HFFc6 (cell line): ENCODE measurements at places on chromosomes 2 and 18.

DNA sequence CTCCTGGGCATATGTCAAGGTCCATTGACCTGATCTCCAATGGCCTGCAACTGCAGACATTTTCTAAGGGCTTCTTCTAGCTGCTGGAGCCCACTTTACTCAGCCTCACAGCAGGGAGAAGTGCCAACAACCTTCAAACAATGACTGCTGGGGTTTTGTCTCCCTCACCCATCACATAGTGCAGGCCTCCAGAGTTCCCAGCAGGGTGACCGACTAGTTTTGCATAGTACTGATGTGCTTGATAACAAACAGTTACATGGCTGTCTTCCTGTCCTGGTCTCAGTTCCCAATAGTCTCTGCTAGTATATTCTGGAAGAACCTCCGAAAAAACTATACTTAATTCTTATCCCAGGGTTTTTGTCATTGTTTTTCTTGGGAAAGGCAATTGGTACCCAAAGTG lies 10.4 kb upstream of the NETO1 start:
- no peak for DNase-seq
- no peaks in the 10 kb centered on the region for H3K4me1 ChIP-seq
- no peak overlapping the region for H3K4me3 ChIP-seq
- H3K27me3 ChIP-seq = peaks cover 6% of the 10 kb centered on the region; the same call in 1 of the 2 replicates
- H3K27ac ChIP-seq = no peak overlapping the region
- no peaks in the 10 kb centered on the region for H3K36me3 ChIP-seq

DNA sequence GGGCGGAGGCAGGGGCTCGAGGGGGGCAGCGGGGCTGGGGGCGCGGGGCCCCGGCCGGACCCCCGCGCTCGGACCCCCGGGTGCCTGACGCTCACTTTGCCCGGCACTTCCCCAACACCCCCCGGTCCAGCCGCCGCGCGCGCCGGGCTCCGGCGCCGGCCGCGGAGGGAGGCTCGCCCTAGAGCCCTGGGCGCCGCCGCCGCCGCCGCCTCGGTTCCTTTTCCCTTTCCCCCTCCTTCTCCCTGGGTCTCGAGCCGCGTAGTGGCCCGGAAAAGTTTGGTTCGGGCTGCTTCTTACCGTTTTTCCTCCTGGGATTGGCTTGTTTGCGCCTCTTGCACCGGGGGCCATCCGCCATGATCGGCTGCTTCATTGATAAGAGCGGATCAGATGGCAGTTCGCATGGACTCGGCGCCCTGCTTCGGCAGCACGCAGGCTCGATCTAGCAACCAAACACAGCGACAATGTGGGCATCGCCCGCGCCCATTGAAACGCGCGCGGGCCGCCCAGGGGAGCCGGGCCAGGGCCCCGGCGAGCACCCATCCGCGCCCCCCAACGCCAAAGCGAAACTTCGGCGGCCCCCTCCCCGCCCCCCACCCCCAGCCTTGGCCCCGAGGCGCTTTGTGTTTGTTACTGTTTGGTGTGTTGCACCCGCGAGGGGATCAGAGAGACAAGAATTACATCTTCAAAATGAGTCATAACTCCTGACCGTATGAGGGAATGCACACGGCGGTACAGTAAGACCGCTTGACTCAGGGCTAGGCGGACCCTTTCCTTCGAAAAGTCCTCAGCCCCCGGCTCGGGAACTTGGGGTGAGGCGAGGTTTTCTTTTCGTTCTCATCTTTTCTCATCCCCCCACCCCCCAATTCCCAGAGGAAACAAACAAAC lies 2.7 kb downstream of the ZEB2 start:
- H3K4me3 ChIP-seq = no peak overlapping the region
- peaks cover 51% of the 10 kb centered on the region for H3K4me1 ChIP-seq
- H3K27ac ChIP-seq = no peak overlapping the region
- peak; percentile 92 for DNase-seq
- H3K36me3 ChIP-seq = peaks cover 13% of the 10 kb centered on the region

GRCh38 chr2:217149087-217149660 lies 289.3 kb upstream of the TNP1 start:
- H3K4me1 ChIP-seq = peaks cover 11% of the 10 kb centered on the region
- H3K36me3 ChIP-seq = no peaks in the 10 kb centered on the region
- H3K27me3 ChIP-seq = peaks cover 6% of the 10 kb centered on the region
- no peak for DNase-seq

DNA sequence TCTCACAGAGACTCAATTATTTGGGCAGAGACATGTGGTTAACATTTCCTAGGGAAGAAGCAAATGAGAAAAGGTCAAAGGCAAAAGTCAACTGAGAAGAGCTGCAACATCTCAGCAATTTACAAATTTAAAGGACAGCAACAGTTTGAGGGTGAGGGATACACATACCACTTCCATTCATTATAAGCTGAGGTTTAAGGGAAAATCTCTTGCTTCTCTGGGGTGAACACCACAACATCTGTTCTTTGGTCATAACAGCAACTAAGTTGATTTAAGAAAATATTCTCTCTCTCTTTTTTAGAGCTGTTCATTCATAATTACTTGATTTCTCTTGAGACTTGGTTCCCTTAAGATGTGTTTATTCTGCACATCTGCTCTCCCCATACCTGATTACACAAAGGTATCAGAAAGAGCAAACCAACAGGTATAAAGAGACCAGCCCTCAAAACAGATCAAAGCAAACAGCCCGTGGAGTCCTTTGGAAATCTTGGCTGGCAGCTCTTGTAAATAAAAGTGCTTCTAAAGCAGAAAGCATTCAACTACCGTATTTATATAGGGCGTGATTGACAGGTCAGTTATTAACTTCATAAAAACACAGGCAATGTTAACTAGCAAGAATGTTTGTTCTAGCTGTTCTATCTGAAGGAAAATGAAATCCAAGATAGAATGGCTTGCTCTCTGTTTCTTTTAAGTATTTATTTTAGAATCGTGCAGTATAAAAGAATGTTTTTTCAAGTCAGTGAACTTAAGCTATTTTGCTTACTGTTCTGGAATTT lies 132.8 kb downstream of the THADA start:
- peaks cover 22% of the 10 kb centered on the region for H3K36me3 ChIP-seq
- peaks cover 2% of the 10 kb centered on the region for H3K27me3 ChIP-seq
- no peak for DNase-seq

GRCh38 chr2:101872480-101872879 lies 119.3 kb upstream of the IL1R2 start:
- H3K4me1 ChIP-seq = no peaks in the 10 kb centered on the region; the same call in 1 of the 2 replicates
- H3K36me3 ChIP-seq = peaks cover 65% of the 10 kb centered on the region
- no peak overlapping the region for H3K4me3 ChIP-seq
- no peak for DNase-seq
- H3K27me3 ChIP-seq = peaks cover 4% of the 10 kb centered on the region

GRCh38 chr2:26011609-26011989 lies 22.3 kb upstream of the RAB10 start:
- peaks cover 38% of the 10 kb centered on the region for H3K4me1 ChIP-seq
- H3K36me3 ChIP-seq = peaks cover 4% of the 10 kb centered on the region; the same call in 1 of the 2 replicates
- H3K27me3 ChIP-seq = no peaks in the 10 kb centered on the region

DNA sequence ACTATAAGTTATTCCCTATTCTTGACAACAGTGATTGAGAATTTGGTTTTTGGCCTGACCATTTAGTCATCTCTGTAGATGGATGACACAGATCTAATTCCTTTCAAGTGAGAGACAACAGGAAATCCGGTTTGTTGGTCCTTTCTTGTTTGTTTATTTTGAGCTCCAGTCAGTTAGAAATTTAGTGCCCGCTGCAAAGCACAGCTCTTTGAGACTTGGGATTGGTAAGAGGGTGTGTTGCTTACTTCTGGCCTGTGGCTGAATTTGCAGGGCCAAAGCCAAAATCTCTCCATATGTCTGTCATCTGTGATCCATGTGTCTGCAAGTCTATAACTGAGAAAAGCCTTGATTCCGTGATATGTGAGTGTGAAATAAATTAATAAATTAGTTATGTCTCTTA lies 74.3 kb downstream of the BIN1 start:
- peak overlapping the region; percentile 30; the same call in 1 of the 2 replicates for H3K27ac ChIP-seq
- H3K36me3 ChIP-seq = no peaks in the 10 kb centered on the region
- H3K27me3 ChIP-seq = peaks cover 3% of the 10 kb centered on the region; the same call in 1 of the 2 replicates

DNA sequence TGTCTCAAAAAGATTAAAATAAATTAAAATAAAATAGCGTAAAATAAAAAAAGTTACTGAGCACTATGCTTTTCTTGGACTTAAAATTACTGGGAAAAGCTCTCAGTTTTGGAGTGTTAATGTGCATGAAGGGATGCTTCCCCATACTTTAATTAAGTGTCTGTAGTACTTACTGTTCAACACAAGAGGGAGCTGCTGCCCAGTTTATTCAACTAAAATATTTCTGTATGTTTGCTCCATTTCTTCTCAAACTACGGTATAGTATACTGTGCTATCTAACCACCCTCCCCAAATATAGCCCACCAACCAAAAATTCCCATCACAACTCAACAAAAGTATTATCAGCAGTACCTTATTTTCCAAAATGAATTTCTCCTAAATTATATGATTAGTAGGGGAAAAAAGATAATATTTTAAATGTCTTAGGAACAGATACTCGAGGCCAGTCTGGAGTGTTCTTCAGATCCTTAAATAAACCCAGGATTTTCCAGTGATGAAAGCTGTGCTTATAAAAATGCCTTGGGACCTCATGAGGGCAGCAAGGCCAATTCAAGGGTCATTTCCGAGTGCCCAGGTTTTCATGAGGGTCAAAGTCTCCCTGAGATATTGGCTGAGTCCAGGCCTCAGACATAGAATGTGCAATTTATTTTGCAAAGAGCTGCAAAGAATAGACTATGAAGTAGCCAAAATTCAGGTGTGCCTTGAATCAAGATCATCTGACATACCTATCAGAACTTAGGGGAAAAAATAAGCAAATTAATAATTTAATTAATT lies 64.1 kb downstream of the CHRNA1 start:
- H3K27ac ChIP-seq = no peak overlapping the region
- H3K27me3 ChIP-seq = peaks cover 7% of the 10 kb centered on the region; the same call in 1 of the 2 replicates
- no peak overlapping the region for H3K4me3 ChIP-seq
- H3K36me3 ChIP-seq = no peaks in the 10 kb centered on the region
- no peaks in the 10 kb centered on the region; the same call in none of the 2 replicates for H3K4me1 ChIP-seq

DNA sequence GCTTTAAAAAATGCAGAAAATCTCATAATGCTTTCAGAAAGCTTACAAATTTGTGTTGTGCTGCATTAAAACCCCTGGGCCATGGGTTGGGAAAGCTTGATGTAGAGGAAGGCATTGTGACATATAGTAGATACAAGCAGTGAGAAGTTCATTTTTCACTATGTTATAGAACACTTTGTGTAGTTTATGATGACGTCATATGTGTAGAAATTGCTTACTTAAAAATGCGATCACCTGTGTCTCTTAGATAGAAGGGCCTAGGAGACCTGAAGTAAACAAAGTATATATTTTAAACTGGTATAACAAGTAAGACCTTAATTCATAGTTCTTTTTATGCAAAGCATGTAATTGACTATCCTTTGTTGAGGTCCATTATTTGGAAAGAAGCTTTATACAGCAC lies 393.5 kb downstream of the ARHGAP15 start:
- peaks cover 48% of the 10 kb centered on the region for H3K4me1 ChIP-seq
- H3K27me3 ChIP-seq = no peaks in the 10 kb centered on the region
- no peak overlapping the region for H3K4me3 ChIP-seq
- DNase-seq = no peak
- H3K27ac ChIP-seq = no peak overlapping the region; the same call in 1 of the 2 replicates

DNA sequence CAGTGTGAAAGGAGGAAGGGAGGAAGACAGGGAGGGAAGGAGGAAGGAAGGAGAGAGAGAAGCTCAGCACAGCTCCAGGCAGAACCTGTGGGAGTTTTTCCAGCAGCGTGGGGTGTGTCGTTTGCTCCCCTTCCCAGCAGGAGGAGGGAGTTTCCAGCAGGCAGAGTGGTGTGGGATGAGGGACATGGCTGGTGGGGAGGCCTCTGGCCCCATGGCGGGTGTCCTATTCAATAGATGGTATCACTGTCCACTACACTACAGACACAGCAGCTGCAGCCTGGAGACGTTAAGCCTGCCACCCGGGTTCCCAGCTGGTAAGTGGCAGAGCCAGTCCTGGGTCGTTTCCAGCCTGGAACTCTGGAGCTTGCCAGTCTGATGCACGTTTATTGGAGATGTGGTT lies 44.7 kb downstream of the GLI2 start:
- peaks cover 23% of the 10 kb centered on the region for H3K4me1 ChIP-seq
- H3K36me3 ChIP-seq = no peaks in the 10 kb centered on the region
- peak overlapping the region; percentile 46 for H3K4me3 ChIP-seq
- no peak for DNase-seq
- H3K27ac ChIP-seq = peak overlapping the region; percentile 52

DNA sequence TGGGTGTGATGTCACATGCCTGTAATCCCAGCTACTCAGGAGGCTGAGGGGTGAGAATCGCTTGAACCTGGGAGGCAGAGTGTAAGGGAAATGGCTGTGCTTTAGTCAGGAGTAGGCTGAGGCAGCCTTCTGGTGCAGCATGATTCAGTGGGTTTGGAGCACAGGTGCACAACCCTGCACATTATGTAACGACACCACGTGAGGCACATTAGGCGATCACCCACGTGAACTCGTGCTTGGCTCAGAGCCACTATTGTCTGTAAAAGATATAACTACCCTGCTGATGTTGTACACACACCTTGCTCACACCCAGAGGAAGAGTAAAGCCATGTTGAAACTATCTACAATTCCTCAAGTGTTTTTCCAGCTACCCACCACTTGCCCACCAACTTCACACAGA lies 54.8 kb upstream of the ZC3H15 start:
- H3K27me3 ChIP-seq = no peaks in the 10 kb centered on the region; the same call in 1 of the 2 replicates
- DNase-seq = no peak
- no peaks in the 10 kb centered on the region for H3K36me3 ChIP-seq
- no peak overlapping the region for H3K4me3 ChIP-seq
- H3K4me1 ChIP-seq = no peaks in the 10 kb centered on the region

DNA sequence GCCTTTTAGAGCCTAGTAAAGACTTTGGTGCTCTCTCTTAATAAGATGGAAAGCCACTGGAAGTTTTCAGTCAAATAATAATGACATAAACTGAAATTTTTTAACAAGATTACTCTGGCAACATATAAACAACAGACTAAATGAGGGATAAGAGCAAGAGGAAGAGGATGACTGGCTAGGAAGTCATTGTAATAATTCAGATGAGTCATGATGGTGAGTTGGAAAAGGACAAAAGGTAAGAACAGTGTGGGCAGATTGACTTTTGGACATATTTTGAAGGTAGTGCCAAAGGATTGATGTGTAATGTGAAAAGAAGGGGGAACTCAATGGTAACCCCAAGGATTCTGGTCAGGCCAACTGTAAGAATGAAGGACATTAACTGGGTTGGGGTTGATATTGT lies 310.3 kb downstream of the NOL4 start:
- H3K4me3 ChIP-seq = no peak overlapping the region
- no peaks in the 10 kb centered on the region for H3K36me3 ChIP-seq
- no peaks in the 10 kb centered on the region for H3K27me3 ChIP-seq
- no peaks in the 10 kb centered on the region for H3K4me1 ChIP-seq
- no peak overlapping the region for H3K27ac ChIP-seq

- no peak for DNase-seq
- H3K36me3 ChIP-seq = no peaks in the 10 kb centered on the region
- H3K27me3 ChIP-seq = peaks cover 8% of the 10 kb centered on the region
Measured at GRCh38 chr2:9782197-9782719, 61.0 kb upstream of the TAF1B start.

GRCh38 chr18:32126538-32126937 lies 34.9 kb downstream of the RNF138 start:
- H3K27me3 ChIP-seq = no peaks in the 10 kb centered on the region
- H3K36me3 ChIP-seq = peaks cover 15% of the 10 kb centered on the region; the same call in 1 of the 2 replicates
- DNase-seq = no peak
- no peak overlapping the region for H3K4me3 ChIP-seq
- no peaks in the 10 kb centered on the region for H3K4me1 ChIP-seq

GRCh38 chr2:18987016-18987415 lies 371.4 kb downstream of the OSR1 start:
- no peak overlapping the region for H3K4me3 ChIP-seq
- H3K27ac ChIP-seq = peak overlapping the region; percentile 73
- no peaks in the 10 kb centered on the region for H3K27me3 ChIP-seq
- no peak for DNase-seq
